ENCODE measurements at places on chromosomes 1 and 21. TPM values are rescaled to one million over a fixed set of nuclear protein-coding genes. Genes with fewer than 3 reads are reported as not detected.

Gene GPR37L1
- total RNA-seq, result 0.04 TPM

DNA sequence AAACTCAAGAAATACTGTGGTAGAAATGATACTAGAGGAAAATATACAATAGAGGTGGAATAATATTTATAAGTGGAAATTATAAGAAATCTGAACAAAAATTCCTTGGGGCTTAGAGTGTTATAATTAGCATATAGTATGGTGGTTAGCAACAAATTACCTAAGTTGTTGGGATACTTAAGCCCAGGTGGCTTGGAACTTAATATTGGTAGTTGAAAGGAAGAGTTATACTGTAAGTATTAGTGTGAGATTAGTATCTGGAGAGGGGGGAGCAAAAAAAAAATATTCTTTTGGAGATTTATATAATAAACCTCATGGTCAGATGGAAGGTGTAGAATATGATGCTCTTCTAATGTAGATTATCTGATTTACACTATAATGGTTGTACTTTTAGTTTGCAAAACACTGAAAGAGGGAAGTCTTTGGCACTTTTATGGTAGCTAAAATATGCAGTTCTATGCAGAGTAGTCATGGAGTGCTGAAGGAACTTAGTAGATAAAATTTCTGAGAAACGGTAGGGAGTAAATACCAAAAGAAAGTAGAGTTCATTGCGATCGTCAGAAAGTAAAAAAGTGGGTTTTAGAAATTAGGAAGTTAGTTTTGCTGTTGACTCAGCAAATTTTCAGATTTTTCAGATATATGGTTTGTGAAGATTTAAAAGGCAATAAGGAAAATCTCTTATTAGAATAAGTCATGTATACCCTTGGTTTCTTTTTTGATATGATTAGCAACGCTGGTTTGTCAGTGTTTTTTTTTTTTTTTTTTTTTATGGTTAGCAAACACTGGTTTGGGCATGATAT lies 45.7 kb downstream of the MTF2 start:
- H3K4me1 ChIP-seq, result no peaks in the 10 kb centered on the region
- H3K4me3 ChIP-seq, result no peak overlapping the region
- no peak overlapping the region for H3K27ac ChIP-seq
- DNase-seq, result no peak

- no peaks in the 10 kb centered on the region for H3K4me1 ChIP-seq
- no peak for DNase-seq
- H3K27me3 ChIP-seq, result no peaks in the 10 kb centered on the region
- H3K27ac ChIP-seq, result no peak overlapping the region
- no peak overlapping the region for H3K4me3 ChIP-seq
These were observed 196.5 kb downstream of the TPR start for GRCh38 chr1:186178426-186179043.

GRCh38 chr1:232223183-232223708 lies 406.7 kb downstream of the SIPA1L2 start:
- no peak for DNase-seq
- H3K36me3 ChIP-seq, result no peaks in the 10 kb centered on the region
- H3K27ac ChIP-seq, result no peak overlapping the region

DNA sequence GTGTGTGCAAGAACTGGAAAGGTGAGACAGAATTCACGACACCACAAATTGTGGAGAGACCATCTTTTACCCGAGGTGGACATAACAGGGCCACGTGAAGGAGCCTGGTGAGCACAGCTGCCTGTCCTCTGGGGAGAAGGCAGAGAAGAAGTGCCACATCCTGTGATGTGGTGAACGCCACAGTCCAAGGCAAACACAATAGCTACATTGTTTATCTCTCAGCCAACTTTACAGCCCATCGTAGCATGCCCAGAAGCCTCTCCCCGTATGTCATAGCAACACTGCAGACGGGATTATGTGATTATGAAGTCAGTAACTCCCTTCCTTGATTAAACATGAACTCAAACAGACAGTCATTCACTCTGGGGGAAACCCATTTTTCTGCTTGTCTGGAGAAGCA lies 612.2 kb downstream of the SMYD3 start:
- no peaks in the 10 kb centered on the region for H3K36me3 ChIP-seq
- H3K27ac ChIP-seq, result no peak overlapping the region
- H3K4me3 ChIP-seq, result no peak overlapping the region
- no peak for DNase-seq
- H3K4me1 ChIP-seq, result no peaks in the 10 kb centered on the region
- no peaks in the 10 kb centered on the region for H3K27me3 ChIP-seq

DNA sequence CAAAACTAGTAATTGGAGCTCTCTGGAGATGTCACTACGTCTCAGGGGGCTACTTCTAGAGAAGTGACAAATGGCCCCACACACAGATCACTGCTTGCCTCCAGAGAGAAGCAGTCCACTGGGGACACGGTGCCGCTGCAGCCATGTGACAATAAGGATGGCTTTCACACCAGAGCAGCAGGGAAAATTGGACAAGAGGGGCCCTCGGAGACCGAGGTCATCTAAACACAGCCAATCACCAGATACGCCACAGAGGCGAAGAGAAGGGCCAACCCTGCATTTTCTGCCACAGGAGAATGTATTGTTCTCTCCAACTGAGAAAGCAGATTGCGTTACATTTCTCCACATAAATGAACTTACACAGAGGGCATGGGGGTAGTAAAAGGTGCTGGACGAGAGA lies 51.2 kb upstream of the TIAM1 start:
- no peak for DNase-seq
- H3K27ac ChIP-seq, result no peak overlapping the region
- H3K36me3 ChIP-seq, result no peaks in the 10 kb centered on the region
- H3K4me3 ChIP-seq, result no peak overlapping the region

Gene VSIG8
- not detected for total RNA-seq

Gene SYCP1
- total RNA-seq, result not detected

Data from muscle of leg (tissue), 16 donors.